Stimulated activated CD8-positive, alpha-beta memory T cell treated with anti-CD3 and anti-CD28 coated beads, Interleukin-4, amount 100 ng/mL, for 1 hour (primary cell): ENCODE measurements at places on chromosomes 11 and 22.

DNA sequence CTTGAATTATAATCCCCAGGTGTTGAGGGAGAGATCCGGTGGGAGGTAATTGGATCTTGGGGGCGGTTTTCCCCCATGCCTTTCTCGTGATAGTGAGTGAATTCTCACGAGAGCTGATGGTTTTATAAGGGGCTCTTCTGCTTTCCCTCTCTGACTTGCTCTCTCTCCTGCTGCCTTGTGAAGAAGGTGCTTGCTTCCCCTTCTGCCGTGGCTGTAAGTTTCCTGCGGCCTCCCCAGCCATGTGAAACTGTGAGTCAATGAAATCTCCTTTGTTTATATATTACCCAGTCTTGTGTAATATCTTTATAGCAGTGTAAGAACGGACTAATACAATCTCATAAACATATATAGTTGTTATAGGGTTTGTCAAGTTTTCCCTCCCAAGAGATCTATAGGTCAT, 32.8 kb downstream of the KCNE3 start:
- DNase-seq: no peak

- DNase-seq: no peak
These were observed 757 bp downstream of the SPI1 start for GRCh38 chr11:47377571-47378009.

GRCh38 chr11:9562716-9563115, 10.8 kb upstream of the WEE1 start:
- DNase-seq: no peak

GRCh38 chr22:17472932-17473331, 90.4 kb upstream of the SLC25A18 start:
- no peak for DNase-seq

DNA sequence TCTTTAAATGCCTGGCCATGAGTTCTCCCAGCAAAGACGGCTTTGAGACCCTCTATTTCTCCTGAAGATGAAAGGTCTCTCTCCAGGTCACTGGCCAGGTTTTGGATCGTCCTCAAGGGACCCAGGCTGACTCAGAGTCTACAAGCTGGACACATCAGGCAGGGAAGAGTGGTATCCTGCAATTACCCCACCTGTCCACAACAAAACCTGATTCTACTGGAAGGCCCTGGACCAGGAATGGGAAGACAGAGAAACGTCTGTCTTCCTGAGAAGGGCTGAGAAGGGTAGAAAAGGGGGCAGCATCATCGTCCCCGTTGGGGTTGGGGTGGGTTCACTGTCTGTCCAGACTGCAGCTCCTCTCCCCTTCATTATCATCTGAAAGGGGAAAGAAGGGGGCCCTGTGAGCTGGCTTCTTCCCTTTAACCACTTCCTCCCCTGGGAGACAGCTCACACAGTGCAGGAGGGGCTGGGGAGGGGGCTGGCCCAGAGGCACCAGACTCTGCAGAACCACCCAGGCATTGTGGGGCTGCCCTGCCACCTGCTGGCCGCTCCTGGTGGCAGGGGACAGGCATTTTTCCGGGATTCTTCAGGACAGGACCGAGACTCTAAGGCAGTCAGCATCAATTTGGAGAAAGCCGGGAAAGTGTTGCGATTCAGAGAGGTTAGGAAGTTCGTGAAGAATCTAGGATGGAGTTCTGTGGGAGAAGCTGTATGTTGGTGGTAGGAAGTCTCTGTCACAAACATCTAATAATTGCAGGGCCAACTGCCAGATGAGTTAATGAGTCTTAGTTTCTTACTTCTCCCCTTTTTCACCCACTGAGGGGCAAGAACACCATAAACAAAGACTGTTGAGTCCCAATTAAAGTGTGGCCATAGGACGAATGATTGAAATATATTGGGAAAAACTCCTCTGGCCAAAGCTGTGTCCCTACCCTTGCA, 57.6 kb downstream of the SYN3 start:
- DNase-seq: no peak

DNA sequence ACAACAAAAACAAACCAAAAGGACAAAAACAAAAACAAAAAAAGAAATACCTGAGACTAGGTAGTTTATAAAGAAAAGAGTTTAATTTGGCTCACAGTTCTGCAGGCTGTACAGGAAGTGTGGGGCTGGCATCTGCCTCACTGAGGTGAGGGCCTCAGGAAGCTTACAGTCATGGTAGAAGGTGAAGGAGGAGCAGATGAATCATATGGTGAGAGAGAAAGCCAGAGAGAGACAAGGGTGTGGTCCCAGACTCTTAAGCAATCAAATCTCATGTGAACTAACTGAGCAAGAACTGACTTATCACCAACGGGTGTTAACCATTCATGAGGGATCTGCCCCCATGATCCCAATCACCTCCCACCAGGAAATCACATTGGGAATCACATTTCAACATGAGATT, 58.8 kb upstream of the ZBED5 start:
- no peak for DNase-seq

- no peak for DNase-seq
These were observed 38.7 kb downstream of the DUSP8 start for GRCh38 chr11:1533342-1533725.

DNA sequence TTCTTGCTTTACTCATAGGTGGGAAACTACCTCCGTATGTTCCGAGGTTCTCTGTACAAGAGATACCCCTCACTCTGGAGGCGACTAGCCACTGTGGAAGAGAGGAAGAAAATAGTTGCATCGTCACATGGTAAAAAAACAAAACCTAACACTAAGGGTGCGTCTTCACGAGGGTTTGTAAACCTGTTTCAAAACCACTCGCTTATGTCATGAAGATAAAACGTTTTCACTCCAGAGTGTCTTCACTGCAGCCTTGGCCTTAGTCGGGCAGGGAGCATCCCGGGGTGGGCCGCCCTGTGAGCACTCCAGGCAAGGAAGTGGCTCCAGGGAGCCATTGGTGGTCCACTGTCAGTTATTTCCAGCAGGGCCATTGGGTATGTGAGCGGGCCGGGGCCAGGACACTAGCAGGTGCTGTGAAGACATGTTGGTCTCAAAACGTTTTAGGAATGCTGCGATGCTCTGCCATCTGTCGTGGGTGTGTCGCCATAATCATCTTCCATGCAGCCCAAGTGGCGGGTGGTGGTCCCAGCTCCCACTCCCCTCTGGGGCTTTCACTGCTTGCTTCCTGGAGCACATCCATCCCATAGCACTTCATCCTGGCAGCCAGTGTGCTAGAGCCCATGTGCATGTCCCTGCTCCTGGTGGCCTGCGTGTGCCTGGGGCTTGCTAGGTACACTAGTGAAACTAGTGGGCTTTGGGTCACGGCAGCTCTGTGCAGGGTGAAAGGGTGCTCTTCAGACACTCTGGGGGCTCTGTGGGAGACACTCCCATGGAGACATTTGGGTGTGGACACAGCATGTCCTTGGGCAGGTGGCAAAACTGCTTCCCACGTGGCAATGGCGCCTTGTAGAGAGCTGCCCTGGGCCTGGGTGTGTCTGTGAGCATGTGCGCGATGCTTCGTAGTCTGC, 5.2 kb downstream of the SMARCB1 start:
- DNase-seq: no peak

GRCh38 chr22:37802310-37803194, 5.2 kb upstream of the GCAT start:
- no peak for DNase-seq

DNA sequence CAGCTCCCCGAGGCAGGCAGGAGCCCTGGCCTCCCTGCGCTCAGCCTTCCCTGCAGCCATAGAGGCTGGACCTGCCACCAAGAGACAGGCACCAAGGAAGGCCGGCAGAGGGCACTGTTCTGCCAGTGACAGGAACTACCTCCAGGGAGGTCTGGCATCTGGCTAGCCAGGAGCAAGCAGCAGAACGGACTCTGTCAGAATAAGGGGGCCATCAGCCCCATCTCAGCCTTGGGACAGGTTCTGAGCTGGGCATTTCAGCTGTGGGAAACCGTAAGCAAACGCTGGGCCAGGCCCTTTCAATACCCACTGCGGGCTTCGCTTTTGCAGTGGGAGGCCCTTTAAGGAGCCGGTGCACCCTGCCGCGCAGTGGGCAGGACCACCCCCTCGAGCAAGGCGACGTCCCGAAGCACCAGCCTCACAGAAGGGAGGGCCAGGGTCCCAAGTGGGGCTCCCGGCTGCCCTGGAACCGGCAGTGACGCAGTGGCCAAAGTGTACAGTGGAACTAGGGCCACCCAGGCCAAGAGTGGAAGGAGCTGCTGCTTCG, 18.2 kb downstream of the IFT27 start:
- peak; percentile 43 for DNase-seq

DNA sequence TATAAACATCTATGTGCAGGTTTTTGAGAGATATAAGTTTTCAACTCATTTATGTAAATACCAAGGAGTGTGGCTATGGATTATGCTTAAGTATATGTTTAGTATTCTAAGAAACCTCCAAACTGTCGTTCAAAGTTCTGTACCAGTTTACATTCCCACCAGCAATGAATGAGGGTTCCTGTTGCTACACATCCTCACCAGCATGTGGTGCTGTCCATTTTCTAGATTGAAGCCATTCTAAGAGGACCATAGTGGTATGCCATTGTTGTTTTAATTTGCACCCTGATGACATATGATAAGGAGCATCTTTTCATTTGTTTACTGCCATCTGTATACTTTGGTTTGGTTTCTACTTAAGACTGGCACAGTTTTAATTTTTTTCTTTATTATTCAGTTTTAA, 2097.9 kb downstream of the LRRC4C start:
- DNase-seq: no peak

DNA sequence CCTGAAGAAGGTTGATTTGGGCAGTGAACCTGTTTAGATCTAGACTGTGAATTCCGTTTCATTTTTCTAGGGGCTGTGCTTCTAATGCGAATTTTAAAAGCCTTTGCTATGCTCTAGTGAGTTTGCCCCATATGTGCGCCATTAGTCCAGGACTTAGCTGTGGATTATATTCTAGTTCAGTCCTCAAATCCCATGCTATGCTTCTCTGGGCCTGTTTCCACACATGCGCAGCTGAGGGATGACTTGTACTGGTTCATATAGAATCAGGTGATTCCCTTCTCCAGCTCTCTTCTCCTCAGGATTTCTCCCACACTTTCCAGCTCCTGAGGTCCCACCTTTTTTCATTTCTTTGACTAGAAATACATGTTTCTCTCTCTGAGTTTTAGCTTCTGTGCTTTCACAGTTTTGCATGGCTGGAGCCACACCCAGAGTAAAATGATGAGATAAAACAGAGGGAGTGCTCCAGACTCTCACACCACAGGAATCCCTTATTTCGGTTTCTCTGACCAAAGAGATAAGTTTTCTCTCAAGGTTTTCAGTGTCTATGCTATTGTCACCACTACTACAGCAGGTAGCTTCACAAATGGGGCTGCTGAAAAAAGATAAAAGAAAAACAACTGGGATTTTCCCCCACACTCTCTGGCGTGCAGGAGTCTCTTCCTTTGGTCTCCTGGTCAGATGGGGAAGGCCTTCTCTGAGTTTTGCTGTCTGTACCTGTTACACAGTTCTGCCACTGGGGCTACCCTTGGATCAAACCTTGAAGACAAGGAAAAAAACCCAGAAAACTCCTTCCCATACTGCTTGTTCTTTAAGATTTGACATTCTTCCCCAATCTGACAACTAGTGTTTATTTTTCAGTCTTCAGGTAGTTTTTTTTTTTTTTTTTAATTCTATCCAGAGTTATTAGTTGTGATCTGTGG, 96.2 kb upstream of the TEAD1 start:
- DNase-seq: no peak

GRCh38 chr11:36748836-36749235, 150.8 kb upstream of the RAG2 start:
- no peak for DNase-seq

DNA sequence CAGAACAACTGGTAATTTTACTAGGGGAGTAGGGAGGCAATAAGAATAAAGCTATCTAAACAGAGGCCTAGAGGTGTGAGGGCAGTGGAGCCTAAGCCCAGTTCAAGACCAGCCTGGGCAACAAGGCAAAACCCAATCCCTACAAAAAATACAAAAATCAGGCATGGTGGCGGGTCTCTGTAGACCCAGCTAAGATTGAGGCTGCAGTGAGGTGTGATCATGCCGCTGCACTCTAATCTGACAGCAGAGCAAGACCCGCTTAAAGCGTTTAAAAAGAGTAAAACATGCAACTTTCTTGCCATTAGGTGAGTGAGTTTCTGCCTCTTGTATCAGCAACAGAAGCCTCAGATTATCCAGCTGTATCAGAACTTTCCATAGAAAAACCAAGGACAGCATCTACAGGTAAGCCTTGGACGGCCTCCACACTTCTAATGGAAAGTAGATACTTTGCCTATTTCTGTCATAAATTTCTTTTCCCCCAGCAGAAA, 12.1 kb downstream of the TAF1D start:
- no peak for DNase-seq

DNA sequence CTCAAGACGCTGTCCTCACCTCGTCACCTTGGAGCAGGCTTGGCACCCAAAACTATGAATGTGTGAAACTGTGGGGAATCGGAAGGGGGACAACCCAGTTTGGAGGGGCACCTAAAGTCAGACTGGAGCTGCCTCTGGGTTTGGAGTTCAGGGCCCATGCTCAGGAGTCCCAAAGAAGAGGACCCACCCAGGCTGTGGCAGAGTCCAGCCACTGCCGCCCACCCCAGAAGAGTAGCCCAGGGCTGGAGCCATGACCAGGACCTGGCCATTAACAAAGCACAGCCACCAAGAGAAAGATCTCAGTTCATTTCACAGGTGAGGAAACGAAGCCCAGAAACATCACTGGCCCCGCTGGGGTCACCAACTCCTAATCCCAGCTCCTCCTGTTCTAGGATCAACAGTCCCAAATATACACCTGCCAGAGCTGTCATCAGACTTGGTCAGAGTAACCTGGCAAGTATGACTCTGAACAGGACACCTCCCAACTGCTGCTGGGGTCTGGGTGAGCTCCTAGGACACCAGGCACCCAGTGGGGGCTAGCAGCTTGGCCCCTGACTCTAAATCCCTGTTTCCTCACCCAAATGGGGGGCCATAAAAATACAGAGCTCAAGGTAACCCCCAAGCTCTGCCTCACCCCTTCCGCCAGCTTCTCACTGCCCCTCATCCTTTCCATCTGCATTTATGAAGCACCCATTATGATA, 2.7 kb downstream of the RAB3IL1 start:
- no peak for DNase-seq

- DNase-seq: no peak
These were observed 47.6 kb upstream of the THY1 start for GRCh38 chr11:119470317-119471291.

DNA sequence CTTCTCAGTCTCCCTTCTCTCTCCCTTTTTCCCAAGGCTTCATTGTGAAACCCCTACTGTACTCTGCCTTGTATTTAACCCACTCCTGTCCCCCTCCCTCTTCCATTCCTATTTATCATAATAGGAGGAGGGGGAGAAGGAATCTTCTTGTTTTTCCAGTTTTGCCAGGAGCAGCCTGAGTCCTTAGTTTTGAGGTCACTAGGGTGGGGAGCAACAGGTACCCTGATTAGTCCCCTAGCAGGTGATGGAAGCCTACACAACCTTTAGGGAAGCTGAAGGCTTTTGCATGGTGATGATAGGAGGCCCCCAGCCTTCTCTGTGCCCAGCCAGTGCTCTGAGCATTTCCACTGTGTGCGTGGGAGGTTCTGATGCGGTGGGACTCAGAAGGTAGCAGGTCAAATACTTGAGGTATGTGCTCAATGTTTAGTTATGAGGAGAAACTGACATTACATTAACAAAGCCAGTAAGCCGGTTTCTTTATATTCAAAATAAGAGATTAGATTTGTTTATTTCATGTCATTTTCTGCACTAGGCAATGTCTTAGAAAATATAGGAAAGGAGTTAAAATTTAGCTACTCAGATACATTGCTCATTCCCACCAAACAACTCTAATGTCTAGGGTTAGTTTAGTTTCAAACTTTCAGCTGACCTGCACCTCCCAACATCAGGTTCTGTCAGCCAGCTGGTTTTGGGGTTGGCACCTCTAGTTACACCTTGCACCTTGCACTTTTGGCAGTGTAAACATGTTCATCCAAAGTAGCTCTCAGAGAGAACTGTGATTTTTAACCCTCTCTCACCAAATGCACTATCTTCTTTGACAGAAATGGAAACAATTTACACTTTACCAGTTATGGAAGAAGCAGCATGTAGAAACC, 26.0 kb downstream of the PARVA start:
- DNase-seq: no peak
